ENCODE measurements at places on chromosomes 2 and 18.

DNA sequence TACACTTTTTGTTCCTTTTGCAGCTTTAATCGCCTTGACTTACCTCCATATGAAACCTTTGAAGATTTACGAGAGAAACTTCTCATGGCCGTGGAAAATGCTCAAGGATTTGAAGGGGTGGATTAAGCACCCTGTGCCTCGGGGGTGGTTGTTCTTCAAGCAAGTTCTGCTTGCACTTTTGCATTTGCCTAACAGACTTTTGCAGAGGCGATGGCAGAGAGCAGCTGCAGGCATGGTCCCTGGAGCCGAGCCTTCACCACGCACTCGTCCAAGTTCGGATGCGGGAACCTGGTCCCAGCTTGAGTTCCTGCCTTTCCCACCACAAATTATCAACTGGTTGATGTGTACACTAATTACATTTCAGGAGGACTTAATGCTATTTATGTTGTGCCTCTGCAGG is 232.7 kb downstream of the ALPK2 start:
- no peak for DNase-seq

DNA sequence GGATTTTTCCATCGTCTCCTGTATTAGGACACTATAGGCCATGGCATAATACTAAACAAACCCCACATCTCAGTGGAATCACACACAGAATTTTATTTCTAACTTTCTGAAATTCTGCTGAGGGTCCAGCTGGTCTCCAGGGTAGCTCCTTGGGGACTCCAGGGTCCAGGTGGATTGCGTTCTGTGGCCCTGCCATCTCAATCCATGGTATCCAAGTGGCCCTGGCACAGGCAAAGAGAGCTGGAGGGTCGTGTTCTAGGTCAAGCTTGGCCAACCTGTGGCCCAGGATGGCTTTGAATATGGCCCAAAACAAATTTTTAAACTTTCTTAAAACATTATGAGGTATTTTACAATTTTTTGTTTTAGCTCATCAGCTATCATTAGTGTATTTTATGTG is 134.6 kb downstream of the CTIF start:
- no peak for DNase-seq

- DNase-seq = no peak
Observed at GRCh38 chr2:17051538-17051937, 385.9 kb upstream of the CYRIA start.

GRCh38 chr2:30193104-30193681 is 38.1 kb upstream of the LBH start:
- DNase-seq = no peak

- no peak for DNase-seq
Observed at GRCh38 chr18:22457524-22457923, 39.8 kb upstream of the CTAGE1 start.

- peak; percentile 12 for DNase-seq
Observed at GRCh38 chr2:216071111-216071851, 10.3 kb downstream of the PECR start.

GRCh38 chr2:222024932-222025880 is 273.6 kb downstream of the PAX3 start:
- DNase-seq = peak; percentile 81

DNA sequence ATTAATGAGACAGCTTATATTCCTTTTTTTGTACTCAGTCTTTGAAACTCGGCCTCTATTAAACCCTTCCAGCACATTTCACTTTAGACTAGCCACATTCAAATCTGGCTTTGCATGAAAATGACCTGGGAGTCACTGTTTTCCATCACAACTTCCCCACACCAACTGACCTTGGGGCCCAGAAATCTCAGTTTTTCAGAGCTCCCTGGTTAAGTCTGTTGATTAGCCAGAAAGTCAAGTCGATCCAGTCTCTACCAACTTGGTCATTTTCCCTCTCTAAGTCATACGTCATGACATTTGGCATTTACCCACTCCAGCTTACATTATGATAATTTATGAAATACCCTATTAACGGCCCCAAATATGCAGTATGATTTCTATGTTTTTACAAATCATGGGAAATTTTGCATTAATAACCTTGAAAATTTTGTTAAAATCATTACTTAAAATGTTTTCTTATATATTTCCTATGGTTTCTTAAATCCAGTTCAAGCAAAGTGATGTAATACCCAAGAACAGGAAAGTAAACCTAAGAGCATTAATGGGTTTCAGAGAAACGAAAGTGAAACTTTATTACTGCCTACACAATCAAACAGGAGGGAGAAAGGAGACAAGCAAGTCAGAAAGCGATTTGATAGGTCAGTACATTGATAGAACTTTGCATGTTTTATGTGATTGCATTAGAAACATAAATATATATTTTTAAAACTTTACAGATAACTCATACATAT is 77.1 kb downstream of the SPATS2L start:
- no peak for DNase-seq

DNA sequence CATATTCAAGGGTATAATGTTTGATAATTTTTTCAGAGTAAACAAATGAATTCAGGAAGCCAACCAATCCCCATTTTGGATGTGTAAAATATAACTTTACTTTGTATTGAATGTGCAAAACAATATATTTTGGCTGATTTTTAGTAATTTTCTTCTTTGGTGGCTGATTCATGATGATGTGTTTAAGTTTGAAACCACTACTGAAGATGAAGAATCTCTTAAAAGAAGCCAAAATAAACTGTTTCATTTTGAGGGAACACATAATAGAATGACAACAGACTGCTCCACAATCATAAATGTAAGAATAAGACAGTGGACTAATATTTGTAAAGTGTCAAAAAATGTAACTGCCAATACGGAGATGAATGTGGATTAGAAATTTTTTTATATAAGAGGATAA is 52.5 kb upstream of the TRIM43 start:
- DNase-seq = no peak

All from brain (organoid and tissue), 16 donors.